ENCODE measurements at places on chromosomes 11 and 22. TPM values are rescaled to one million over a fixed set of nuclear protein-coding genes. Genes with fewer than 3 reads are reported as not detected.

Gene JHY
- 2.1 TPM for total RNA-seq

Gene KDM4E
- not detected for total RNA-seq

Gene SCT
- not detected for total RNA-seq

Gene RAPSN
- total RNA-seq, result 0.30 TPM

Gene TMPRSS13
- total RNA-seq, result 2.2 TPM

Gene LINC01488
- total RNA-seq, result not detected

Gene OR5B21
- total RNA-seq, result 0.35 TPM

Gene YAP1
- total RNA-seq, result 0.28 TPM

Gene FAM118B
- total RNA-seq, result 9.9 TPM

Gene OR56A1
- total RNA-seq, result not detected

Gene INPPL1
- total RNA-seq, result 138 TPM

DNA sequence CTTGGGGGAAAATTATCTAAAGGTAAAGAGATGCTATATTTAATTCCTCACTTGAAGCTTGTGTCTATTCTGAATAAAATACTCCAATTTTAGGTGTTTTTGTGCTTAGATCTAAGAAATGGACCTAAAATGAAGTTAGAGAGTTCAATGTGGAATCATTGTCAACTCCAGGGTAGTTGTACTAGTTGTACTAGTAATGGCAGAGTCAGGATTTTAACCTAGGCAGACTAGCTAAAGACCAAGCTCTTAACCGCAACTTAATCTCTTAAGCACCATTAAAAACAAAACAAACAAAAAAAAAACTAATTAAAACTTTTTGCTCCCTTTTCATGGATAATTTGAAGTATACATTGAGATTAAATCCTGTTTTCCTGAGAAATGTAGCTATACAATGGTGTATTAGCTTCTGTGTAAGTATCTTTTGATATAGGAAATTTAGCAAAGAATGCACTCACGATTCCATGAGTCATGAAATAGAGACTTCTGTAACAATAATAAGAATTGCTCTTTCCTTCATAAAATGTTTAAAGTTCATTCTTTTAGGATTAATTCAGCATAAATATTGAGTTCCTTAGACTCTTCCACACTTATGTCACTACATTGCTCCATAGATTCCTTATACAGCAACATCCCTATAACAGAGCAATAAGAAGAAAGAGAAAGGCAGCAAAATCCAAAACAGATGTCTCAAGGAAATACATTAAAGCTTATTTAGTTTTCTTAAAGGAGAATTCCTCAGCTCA, 26.5 kb upstream of the SOX6 start:
- no peak for DNase-seq
- no peaks in the 10 kb centered on the region for H3K27me3 ChIP-seq
- no peaks in the 10 kb centered on the region for H3K36me3 ChIP-seq
- H3K4me3 ChIP-seq, result no peak overlapping the region

DNA sequence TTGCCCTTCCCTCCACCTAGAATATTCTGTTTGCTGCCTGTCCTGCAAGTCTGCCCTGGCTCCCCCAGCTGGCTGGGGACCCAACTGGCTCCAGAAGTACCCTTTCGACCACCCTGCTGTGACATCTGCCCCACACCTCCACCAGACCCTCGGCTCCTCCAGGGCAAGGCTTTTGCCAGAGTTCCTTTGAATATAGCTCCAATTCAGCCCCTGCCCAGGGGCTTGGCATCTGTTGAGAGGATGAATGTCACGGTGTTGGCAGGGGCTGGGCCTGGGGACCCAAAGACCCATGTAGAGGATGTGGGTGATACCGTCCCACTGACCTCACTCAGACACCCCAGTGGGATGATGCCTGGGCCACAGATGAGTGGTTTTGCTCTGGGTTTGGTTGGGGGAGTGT, 4.0 kb downstream of the NLRP6 start:
- H3K36me3 ChIP-seq, result peaks cover 14% of the 10 kb centered on the region
- H3K4me3 ChIP-seq, result peak overlapping the region; percentile 66
- peak; percentile 10 for DNase-seq
- H3K27me3 ChIP-seq, result peaks cover 54% of the 10 kb centered on the region
- H3K4me1 ChIP-seq, result peaks cover 53% of the 10 kb centered on the region
- H3K27ac ChIP-seq, result no peak overlapping the region

DNA sequence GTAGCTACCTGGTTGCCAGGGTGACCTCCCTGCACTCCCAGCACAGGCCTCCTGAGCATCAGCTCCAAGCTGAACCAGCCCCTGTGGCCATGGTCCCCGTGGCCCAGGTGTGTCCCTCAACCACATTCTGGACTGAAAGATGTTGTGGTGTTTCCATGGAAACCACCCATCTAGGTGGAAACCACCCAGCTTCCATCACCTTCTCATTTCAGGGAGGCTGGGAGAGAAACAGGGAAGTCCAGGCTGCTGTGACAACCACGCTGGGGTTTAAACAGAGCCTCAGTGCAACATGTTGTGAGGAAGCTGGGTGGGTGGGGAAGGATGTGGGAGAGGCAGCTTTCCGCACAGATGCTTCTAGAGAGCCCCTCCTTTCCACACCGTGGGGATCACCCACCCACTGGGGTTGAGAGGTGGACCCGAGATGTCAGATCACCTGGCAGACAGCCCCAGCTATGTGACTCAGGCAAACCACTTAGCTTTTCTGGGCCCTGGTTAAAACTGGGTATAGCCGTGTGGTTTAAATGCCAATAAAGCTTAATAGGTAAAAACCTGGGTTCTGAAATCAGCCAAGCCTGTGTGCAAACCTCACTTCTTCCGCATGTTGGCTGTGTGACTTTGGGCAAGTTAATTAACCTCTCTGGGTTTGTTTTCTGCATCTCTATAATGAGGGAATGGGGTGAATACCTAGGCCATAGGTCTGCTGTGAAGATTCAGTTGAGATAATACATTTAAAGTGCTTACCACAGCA, 46.4 kb downstream of the CD82 start:
- peaks cover 78% of the 10 kb centered on the region for H3K4me1 ChIP-seq
- no peaks in the 10 kb centered on the region for H3K27me3 ChIP-seq
- H3K27ac ChIP-seq, result peak overlapping the region; percentile 75
- H3K4me3 ChIP-seq, result no peak overlapping the region
- H3K36me3 ChIP-seq, result peaks cover 73% of the 10 kb centered on the region
- DNase-seq, result peak; percentile 77

DNA sequence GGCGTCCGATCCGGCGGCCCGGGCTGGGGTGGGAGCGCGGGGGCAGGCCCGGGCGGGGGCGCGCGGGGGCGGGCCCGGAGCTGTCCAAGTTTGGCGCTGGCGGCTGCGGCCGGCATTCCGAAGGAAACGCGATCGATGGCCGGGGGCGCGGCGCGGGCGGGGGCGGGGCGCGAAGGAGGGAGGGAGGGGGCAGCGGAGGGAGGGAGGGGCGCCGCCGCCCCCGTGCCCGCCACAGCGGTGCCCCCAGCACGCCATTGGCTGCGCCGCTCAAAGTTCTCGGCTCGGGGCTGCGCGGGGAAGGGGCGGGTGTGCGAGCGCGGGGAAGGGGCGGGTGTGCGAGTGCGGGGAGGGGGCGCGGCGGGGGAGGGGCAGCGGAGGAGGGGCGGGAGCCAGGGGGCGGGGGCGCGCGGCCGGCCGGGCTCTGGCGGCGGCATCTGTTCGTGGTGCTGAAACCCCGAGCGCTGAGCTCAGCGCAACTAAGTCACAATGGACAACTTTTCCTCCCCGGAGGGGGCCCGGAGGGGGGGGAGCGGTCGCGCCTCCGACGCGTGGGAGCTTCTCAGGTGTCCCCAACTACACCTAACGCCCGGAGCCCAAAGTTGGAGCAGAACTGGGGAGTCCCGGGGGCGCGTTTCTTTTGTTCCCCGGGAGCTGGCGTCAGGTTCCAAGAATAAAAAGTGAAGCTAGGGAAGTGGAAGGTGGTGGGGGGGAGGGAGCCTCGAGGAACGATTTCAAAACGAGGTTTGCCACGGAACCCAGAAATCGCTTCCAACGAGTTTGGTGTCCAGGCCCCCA, 2.2 kb downstream of the PHF21B start:
- no peak overlapping the region for H3K27ac ChIP-seq
- peaks cover 8% of the 10 kb centered on the region for H3K36me3 ChIP-seq
- H3K4me3 ChIP-seq, result no peak overlapping the region
- peaks cover 12% of the 10 kb centered on the region for H3K4me1 ChIP-seq
- peaks cover 60% of the 10 kb centered on the region for H3K27me3 ChIP-seq
- DNase-seq, result no peak

DNA sequence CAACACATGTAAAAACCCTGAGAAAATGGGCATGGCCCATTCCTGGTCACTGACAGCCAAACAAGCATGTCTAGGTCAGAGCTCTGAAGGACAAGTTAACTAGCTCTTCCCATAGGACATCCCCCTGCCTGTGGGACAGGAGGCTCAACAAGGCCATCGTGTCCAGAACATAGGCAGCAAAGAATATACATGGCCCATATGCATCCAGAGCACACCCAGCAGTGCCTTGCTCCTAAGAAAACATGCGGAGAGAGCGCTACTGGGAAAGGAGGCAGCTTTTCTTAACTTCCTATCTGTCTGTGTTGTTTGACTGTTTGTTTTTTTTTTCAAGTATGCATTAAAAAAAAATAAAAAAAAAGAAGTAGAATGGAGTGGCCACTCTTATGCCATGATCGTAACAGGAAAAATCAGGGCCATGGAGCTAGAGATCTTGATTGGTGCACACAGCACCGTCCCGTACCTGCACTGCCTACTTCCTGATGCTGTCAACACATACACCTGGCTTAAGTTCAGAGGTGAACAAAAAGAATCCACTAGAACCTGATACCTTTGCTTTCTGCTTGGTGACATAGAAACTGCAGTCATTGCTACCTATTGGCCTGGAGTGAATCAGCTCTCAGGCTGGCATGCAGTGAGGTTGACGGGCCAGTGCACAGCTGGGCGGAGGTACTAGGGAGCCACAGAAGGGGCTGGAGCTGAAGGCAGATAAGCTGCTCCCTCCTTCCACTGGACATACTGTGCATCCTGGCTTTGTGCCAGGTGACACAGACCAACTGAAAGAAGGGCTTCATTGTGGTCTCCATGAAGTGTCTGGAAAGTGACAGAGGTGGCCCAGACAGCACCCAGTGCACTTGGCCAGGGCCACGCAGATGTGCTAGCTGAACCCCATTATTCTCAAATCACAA, 11.9 kb downstream of the UFD1 start:
- no peak overlapping the region for H3K4me3 ChIP-seq
- no peak for DNase-seq
- no peak overlapping the region for H3K27ac ChIP-seq
- peaks cover 14% of the 10 kb centered on the region for H3K4me1 ChIP-seq
- no peaks in the 10 kb centered on the region for H3K27me3 ChIP-seq

GRCh38 chr11:30196400-30197206, 34.2 kb upstream of the FSHB start:
- no peaks in the 10 kb centered on the region for H3K4me1 ChIP-seq
- peak; percentile 48 for DNase-seq
- no peak overlapping the region for H3K27ac ChIP-seq
- no peak overlapping the region for H3K4me3 ChIP-seq
- H3K36me3 ChIP-seq, result no peaks in the 10 kb centered on the region

DNA sequence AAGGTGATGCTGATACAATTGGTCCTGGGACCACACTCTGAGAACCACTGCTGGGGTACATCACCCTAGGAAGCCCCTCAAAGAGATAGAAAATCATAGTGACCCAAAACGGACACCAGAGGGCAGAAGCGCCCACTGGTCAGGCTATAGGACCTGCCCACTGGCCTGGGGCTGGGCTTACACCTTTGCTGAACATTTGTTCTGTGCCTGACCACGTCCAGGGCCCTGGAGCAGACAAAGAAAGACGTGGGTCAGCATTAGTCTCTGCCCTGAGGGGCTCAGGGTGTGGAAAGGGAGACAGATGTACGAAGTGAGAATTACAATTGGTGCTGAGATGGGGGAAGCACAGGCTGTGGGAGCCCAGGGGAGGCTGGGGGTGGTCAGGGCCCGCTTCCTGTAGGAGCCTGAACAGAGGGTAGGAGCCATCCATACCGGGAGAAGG, 14.4 kb upstream of the SERPINH1 start:
- H3K4me1 ChIP-seq, result peaks cover 4% of the 10 kb centered on the region
- peaks cover 10% of the 10 kb centered on the region for H3K27me3 ChIP-seq

GRCh38 chr22:35991168-35991567, 37.5 kb downstream of the RBFOX2 start:
- no peak overlapping the region for H3K4me3 ChIP-seq
- no peak for DNase-seq
- no peaks in the 10 kb centered on the region for H3K4me1 ChIP-seq
- no peaks in the 10 kb centered on the region for H3K36me3 ChIP-seq

DNA sequence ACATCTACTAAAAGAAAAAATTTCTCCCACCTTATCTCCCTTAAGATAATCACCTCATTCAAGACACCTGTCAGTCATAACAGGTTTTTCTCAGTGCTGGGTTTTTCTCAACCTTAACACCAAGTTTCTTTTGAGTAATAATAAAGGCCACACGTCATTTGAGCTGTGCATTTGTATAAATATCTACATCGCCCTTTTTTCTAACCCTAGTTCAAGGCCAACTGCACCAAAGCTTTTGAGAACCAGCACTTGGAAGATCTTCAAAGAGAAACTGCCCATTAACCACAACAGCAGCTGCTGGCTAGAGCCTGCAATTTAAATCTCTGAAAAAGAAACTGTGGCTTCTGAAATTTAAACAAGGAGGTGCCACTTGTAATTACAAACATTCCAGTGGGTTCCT, 6.9 kb downstream of the CADM1 start:
- peaks cover 6% of the 10 kb centered on the region for H3K27me3 ChIP-seq
- H3K4me3 ChIP-seq, result no peak overlapping the region
- H3K27ac ChIP-seq, result no peak overlapping the region
- DNase-seq, result no peak

- H3K4me1 ChIP-seq, result peaks cover 25% of the 10 kb centered on the region
- peaks cover 12% of the 10 kb centered on the region for H3K36me3 ChIP-seq
- no peaks in the 10 kb centered on the region for H3K27me3 ChIP-seq
- peak overlapping the region; percentile 17 for H3K4me3 ChIP-seq
- H3K27ac ChIP-seq, result no peak overlapping the region
- DNase-seq, result no peak
These were observed 2.9 kb downstream of the CHID1 start for GRCh38 chr11:907668-908067.

- H3K27ac ChIP-seq, result no peak overlapping the region
- no peak overlapping the region for H3K4me3 ChIP-seq
- H3K4me1 ChIP-seq, result no peaks in the 10 kb centered on the region
- H3K36me3 ChIP-seq, result no peaks in the 10 kb centered on the region
These were observed 1289.6 kb downstream of the TBC1D22A start for GRCh38 chr22:48051796-48052620.

GRCh38 chr11:14858404-14858803, 33.6 kb downstream of the CYP2R1 start:
- H3K4me3 ChIP-seq, result no peak overlapping the region
- DNase-seq, result no peak
- no peaks in the 10 kb centered on the region for H3K4me1 ChIP-seq
- no peaks in the 10 kb centered on the region for H3K27me3 ChIP-seq
- H3K27ac ChIP-seq, result no peak overlapping the region
- H3K36me3 ChIP-seq, result peaks cover 75% of the 10 kb centered on the region

- H3K27ac ChIP-seq, result no peak overlapping the region
- DNase-seq, result no peak
- H3K36me3 ChIP-seq, result peaks cover 81% of the 10 kb centered on the region
- no peaks in the 10 kb centered on the region for H3K27me3 ChIP-seq
These were observed 55.7 kb upstream of the SORL1-AS1 start for GRCh38 chr11:121508449-121508848.

DNA sequence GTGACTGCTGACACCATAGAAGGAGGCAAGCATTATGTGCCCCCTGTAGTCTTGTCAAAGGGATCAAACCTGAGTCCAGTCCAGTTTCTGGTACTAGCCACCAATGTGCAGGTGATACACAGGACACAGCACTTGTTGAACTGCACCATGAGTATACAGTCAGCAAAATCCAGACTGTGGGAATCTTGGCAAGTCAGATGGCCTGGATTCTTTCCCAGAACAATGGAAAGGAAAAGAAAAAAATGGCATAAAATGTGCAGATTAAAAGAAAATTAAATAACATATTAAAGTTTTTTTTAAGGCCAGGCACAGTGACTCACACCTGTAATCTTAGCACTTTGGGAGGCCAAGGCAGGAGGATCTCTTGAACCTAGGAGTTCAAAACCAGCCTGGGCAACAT, 16.8 kb downstream of the CRY2 start:
- no peak overlapping the region for H3K27ac ChIP-seq
- DNase-seq, result no peak
- H3K27me3 ChIP-seq, result no peaks in the 10 kb centered on the region
- H3K4me3 ChIP-seq, result no peak overlapping the region

Measured in activated CD4-positive, alpha-beta memory T cell treated with anti-CD3 and anti-CD28 coated beads, Interleukin-2, amount 10 ng/mL, durations not matched to agents 7 days and 5 days (primary cell).